ENCODE measurements at places on chromosomes 2 and 18. TPM values are rescaled to one million over a fixed set of nuclear protein-coding genes. Genes with fewer than 3 reads are reported as not detected.

CAPN14 gene
- not detected for total RNA-seq

- no peak for DNase-seq
These were observed 51.2 kb upstream of the UGP2 start for GRCh38 chr2:63790491-63790890.

DNA sequence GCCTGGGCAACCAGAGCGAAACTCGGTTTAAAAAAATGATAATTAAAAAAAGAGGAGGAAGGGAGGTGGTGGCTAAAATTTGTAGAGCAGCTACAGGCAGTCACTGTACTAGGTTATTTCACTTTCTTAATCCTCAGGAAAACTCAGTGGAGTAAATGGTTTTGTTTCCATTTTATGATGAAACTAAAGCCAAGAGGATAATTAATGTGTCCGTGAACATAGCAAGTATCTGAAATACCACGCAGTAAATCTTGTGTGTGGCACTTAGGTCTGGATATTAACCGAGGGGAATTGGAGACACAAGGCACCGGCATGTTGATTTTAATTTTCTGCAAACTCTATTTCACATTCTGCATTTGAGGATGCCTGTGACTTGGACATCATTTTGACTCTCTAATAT is 14.5 kb downstream of the SH3BP4 start:
- no peak for DNase-seq

NOSTRIN gene
- total RNA-seq, result 6.3 TPM

DNA sequence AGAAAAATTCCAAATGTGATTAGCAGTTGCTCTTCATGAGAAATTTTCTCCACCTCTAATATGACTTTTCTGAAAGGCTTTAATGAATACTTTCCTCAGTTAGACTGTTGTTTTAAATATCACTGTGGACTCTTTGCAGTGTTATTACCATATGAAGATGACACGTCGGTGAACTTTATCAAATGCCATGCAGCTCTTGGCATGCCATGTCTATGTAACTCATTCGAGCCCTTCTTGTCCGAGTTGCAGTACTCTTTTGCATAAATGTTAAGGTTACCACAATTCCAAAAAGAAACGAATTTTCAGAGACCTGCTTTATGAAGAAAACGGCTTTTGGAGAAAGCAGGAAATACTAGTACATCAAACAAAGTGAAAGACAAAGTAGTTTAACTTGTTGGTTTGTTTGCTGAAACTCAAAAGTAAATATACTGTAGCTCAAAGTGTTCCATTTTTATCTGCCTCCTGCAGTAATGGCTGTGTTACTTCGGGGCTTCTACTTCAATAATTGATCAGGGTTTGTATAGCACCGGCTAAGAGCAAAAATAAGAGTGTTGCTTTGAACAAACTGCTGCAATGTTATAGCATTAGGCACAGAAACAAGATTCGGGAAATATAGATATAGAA is 204.1 kb downstream of the ARHGAP15 start:
- DNase-seq, result no peak

- no peak for DNase-seq
These were observed 2.9 kb upstream of the GREB1 start for GRCh38 chr2:11530864-11531465.

GRCh38 chr2:196136151-196136550 is 35.2 kb downstream of the STK17B start:
- no peak for DNase-seq

DNA sequence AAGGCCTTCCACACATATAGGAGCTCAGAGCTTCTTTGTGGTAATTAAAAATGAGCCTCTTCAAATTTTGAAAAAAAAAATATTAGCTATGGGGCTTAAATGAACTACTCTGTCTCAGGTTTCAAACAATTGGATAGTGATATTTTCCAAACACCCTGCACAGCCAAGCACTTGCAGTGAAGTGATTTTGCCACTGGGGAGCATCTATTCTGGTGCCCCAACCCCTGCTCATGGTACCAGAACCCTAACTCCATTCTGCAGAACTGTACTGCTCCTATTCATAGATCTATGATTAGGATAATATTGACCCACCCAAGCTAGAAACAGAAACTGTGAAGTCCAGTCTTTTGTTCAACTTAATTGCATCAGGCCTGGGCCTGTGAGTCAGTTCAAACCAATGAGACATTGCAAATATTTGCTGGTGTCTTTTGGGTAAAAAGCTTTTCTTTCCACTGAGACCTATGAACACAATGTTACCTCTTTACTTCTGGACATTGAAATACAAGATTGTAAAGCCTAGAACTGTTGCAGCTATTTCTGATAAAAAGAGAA is 324.0 kb downstream of the GALNT13 start:
- DNase-seq, result no peak

DNA sequence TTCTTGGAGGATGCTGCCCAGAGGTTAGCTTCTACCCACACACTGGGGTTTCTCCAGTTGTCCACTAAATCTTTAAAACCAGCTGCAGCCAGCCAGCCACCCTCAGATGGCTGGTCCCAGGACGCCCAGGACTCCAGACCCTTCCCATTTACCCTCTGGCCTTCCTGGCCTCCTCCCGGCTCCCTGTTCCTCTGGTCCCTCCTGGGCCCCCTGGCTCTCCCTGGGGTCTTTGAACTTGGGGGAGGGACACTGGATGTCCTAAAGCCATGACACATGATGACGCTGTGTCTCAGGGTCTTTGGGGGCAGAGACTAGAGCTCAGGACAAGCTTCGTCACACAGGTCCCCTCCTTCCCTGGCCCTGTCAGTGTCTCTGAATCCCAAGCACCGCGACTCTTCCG is 201.1 kb upstream of the HDAC4 start:
- DNase-seq, result no peak

GRCh38 chr2:105321875-105322646 is 7.5 kb downstream of the TGFBRAP1 start:
- no peak for DNase-seq

DNA sequence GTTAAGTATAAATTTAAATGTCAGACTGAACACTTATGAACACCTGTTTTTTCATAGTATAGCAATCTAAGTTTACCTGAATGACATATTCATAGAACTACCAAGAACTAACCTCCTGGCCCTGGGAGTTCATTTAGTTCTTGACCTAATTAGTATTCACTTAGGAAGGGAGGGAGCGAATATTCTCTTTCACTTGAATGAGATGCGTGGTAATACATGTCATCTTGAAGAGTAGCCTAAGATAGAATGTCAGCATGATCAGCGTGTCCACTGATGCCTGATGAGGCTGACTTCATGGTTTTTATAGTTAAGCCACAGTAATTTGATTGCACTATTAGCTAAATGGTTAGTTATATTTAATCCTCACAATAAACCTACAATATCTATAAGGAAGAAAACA is 13.3 kb downstream of the NDUFAF7 start:
- DNase-seq, result no peak

- DNase-seq, result no peak
These were observed 25.6 kb downstream of the DNPEP start for GRCh38 chr2:219362072-219362471.

- DNase-seq, result no peak
These were observed 307.7 kb downstream of the ARHGAP15 start for GRCh38 chr2:143436951-143437350.

FOXI3 gene
- not detected for total RNA-seq

- no peak for DNase-seq
These were observed 69.8 kb upstream of the GALNT3 start for GRCh38 chr2:165863810-165864261.

DNA sequence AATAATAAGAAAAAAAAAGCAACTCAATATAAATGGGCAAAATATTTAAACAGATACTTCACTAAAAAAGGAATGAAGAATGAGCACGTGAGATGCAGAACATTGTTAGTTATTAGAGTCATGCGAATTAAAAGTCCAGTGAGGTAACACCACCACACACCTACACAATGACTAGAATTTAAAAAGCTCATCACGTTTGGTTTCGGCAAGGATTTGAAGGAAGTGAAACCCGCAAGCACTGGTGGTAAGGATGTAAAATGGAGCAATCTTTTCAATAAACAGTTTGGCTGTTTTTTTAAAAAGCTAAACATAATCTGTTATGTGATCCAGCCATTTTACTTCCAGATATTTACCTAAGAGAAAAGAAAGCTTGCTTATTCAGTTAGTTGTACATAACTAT is 1181.6 kb upstream of the CELF4 start:
- DNase-seq, result no peak

ANKRD30B gene
- total RNA-seq, result 3.6 TPM

GRCh38 chr2:185360776-185361175 is 377.8 kb upstream of the FSIP2 start:
- DNase-seq, result no peak

DNA sequence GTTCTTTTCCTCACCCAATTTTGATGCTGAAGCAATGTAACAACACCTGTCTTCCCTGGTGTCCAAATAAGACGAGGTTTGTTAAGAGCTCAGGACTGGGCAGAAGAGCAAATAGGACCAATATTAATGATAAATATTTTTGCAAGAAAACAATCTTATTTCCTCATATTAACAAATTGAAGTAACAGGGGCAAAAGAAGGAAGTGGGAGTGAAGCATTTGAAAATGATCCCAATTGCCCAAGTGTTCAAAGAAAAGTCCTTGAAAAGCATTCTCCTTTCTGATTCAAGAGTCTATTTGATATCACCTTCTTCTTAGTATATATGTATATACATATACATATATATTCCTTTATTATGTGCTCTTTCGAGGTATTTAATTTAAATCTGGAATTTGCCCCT is 418.8 kb downstream of the ARHGAP15 start:
- DNase-seq, result no peak

Measured in tibial nerve (tissue), 4 donors.